ENCODE measurements at places on chromosomes 16 and 17.

DNA sequence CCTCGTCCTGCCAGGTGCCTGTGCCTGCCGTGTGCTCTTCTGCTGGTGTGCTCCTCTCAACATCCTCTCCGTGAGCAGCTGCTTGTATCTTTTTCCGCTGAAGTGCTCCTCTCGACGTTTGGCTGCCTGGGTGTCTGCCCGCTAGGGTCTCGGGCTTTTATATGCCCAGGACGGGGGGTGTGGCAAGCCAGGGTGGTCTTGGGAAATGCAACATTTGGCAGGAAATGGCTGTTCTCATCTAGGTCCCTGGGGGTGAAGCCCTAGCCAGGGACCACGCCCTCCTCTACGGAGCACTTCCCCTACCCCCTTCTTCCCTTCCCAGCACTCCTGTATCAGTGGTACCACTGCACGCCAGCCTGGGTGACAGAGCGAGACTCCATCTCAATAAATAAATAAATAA lies 49.4 kb downstream of the IQCK start:
- no peak for DNase-seq

GRCh38 chr16:57255686-57256415 lies 10.8 kb downstream of the ARL2BP start:
- no peak for DNase-seq

DNA sequence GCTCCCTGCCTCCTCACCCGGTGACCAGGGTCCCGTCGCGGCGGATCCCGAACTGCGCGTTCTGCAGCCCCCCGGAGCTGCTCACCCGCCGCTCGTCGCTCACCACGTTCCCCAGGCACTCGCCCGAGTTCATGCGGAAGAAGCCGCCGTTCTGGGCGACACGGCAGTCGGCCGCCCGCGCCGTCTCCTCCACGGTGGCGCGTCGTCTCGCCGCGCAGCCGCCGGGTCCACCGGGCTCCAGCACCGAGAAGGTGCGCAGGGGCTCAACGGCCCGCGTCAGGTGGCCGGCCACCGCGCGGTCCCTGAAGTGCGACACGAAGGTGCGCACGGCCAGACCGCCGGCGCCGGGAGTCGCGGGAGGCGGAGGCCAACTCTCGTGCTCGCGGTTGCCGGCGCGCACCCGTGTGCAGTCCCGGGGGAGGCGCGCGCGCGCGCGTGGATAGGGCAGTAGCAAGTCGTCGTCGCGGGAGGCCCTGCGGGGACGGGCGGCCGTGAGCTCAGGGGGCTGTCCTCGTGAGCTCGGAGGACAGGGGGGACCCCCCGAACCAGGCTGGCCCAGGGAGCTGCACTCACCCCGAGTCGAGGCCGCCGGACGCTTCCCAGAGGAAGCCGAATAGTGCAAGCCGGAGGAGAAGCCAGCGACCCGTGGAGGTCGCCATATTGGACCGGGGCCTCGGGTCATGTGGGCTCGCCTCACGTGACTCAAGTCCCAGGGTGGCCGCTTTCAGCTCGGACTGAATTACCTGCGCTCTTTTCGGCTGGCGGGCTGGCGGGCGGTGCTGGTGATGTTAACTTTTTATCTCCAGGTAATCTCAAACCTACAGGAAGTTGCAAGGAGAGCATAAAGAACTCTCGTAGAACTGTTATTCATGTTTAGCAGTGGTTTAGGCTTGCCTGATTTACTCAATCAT lies at the start of gene NAGPA:
Gene NAGPA, minus strand, starts transcription at position 680 of the 911 bp plus-strand sequence. Its CDS starts 21 bp downstream, at position 659.
- DNase-seq = peak; percentile 79

DNA sequence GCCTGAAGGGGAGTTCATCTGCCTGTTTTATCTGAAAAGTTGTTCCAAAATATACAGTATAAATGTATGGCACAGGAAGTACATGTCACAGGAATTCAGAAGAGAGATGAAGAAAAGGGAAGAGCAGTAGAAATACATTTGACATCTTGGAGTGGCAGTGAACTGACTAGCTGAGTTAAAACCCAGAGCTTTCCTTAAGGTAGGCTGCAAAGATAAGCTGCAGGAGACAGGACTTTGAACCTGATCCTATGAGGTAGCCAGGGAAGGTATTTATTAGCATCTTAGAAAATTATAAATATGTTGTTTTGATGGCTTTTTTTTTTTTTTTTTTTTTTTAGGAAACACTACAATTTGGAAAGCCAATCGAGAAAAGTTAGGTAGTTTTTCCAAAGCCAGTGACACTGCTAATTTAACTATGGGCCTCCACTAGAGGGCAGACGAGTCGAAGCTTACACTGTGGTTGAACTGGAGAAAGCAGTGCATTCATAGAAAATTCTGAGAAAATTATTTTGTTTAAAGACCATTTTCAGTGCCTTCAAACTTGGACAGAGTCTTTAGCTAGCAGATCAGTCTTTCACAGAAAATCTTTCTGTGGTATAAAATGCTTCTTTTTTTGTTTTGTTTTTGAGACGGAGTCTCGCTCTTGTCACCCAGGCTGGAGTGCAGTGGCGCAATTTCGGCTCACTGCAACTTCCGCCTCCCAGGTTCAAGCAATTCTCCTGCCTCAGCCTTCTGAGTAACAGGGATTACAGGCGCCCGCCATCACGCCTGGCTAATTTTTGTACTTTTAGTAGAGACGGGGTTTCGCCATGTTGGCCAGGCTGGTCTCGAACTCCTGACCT lies 122.3 kb downstream of the SSH2 start:
- peak; percentile 79 for DNase-seq

- DNase-seq = no peak
Observed at GRCh38 chr17:7285679-7286078, 4.2 kb downstream of the SLC2A4 start.

DNA sequence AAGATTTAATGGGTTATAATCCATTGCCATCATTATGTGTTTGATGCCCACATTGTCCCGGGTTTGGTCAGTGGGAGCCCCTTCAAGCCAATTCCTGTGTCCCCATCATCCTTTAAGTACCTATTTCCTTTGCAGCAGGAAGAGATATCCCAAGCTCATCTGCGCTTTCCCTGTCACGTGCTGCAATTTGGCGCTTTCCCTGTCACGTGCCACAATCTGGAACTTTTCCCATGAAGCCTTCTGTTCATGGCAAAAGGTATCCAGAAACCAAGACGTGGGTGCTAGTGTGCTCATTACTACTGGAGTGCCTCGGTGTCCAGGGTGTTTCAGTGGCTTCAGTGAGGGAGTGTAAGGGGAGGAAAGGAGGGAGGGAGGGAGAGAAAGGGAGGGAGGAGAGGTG lies 168.5 kb downstream of the NPIPB11 start:
- no peak for DNase-seq

DNA sequence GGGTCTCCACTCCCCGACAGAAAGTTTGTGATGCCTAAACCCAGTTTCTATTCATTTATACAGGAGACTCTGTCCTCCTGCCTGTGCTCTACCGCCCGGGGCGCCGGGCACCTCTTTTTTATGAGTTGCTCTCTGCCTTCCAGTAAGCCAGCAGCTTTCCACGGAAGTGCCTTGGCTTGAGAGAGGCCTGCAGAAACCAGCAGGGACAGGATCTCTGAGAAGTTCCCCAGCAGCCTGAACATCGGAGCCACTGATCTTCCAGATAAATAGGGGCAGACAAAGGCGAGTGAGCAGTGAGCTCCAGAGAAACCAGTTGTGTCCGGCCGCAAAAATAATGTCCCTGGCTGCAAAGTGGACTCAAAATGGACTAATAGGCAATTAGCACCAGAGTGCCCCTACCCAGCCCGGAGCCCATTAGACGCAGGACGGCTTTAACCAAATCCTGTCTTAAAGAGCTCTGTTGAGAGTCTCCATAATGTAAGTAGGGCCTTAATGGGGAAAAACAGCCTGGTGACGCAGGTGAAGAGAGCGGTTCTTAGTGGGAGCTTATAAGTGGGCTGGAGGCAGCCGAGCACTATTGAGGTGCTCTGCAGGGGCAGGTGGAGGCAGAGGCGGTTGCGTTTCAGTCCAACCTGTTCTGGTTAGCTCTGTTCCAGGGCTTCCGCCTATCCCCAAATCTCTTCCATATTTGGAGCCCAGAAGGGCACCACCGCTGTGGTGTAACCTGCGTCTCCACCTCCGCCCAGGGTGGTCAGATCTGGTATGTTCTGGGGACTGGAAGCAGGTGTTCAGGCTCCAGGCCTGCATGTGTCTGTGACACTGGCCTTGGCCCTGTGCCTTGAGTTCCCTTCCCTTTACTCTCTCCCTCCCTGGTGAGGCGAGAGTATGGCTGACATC lies 74.1 kb downstream of the NT5M start:
- no peak for DNase-seq

GRCh38 chr16:79171931-79172705 lies 428.4 kb downstream of the MAF start:
- no peak for DNase-seq

DNA sequence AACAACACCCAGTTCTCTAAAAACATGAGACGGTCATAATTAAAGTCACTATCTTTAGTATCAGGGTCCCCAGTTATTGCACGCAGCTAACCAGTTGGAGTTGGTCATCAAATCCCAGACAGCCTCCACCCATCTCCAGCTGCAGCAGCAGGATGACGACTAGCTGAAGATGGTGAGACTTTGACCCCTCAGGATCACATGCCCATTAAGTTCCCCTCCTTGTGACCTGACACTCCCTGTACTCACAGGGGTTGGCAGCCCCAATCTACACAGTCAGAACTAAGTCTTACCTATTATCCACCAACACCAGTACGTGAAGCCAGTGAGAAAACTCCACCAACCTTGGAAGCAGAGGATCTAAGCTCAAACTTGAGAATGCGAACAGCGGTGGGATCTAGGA lies 37.7 kb upstream of the IRX5 start:
- no peak for DNase-seq

DNA sequence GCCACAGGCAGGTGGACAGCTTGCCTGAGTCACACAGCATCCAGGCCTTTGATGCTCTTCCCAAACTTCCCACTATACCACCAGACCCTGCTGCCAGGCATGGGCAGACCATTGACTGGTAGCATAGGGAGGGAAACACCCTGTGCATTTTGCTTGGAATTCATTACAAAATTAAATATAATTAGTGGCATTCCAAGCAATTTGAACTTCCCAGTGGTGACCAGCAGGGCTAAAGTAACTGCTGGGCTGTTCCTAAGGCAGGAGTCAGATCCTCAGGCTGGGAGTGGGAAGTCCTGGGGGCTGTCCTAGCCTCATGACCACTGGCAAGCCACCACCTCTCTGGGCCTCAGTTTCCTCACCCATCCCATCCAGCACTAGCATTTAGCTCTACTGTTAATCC lies 3.8 kb downstream of the PRR15L start:
- no peak for DNase-seq

Measured in EL (cell line).